GM23248 (cell line): ENCODE measurements at places on chromosomes 2 and 18. TPM values are rescaled to one million over a fixed set of nuclear protein-coding genes. Genes with fewer than 3 reads are reported as not detected.

DNA sequence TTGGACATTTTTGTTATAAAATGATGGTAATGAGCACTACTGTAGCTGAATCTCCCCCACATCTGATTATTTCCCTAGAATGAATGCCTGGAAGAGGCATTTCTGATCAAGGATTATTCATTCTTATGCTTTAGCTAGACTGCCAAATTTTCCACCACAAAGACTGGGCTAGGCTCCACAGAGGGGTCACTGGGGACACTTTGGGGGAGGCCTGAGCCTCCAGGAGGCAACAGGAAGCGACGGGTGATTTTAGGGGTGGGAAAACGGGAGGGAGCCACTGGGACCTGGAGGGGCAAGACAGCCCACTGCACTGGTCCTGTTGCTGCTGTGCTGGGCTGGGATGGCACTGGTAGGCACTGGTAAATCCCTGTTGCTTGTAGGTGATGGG, 2.4 kb upstream of the ASB1 start:
- peak; percentile 65 for DNase-seq

GRCh38 chr2:130922417-130922816, 85.7 kb downstream of the ARHGEF4 start:
- no peak for DNase-seq

DNA sequence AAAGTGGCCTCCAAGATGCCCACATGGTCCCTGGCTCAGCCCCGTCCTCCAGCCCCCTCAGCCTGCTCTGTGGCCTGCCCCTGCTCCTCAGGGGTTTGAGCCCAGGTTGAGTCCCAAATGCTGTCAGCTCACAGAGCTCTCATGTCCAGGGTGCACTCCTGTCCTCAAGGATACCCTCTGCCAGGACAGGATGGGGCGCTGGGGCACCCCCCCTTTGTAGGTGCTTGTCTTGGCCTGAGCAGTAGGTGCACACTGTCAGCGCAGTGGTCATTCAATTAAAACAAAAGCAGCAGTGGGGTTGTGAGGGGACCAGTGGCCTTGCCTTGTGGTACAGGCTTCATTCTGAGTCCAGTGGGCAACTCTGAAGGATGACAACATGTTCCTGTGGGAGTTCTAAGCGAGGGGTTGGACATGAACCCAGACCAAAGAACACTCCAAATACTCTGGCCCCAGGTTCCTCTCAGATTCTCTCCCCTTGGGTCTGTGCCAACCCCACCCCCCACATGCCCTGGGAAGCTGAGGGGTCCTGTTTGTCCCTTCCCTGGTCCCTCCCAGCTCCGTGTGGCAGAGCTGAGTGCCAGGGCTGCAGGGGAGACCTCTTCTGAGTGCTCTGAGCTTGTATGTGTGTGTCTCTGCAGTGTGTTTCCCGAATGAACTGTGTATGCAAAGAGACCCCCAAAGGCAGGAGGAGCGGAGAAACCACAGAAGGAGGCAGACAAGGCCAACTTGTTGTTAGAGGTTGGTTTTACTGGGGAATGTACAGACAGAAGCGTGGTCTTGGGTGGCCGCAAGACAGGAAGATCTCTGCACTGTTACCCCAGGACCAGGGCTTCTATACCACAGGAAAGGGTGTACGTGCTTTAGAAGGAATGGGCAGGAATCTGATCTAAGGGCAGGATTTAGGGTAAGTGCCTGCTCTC, 155.6 kb upstream of the HS6ST1 start:
- DNase-seq = no peak

DNA sequence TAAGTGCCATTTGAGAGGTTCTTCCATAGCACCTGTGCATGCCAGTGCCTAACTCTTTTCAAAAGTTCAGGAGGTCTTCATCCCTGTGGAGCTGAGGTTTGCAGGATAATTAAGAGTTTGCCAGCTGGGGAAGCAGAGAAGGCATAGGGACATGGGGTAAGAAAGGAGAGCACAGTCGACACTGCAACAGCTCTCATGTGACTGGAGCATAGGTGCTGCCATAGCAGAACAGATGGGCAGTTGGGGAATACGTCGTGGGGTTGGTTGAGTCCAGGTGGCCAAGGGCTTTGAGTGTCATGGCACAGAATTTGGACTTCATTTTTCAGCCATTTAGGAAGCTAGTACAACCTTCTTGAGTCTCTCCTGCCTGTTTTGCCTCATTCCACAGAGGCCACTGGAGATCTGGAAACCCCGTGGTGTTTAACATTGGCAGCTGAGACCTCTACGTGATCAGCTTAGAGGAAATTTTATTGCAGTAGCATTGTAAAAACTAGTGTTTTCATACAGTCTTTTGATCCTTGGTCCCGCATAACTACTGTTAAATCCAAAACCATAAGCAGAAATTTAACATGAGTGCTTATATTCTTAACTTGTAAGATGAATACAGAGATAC, 65.1 kb downstream of the CRIM1 start:
- no peak for DNase-seq

Gene UCN
- total RNA-seq = not detected in 2 replicates

Gene ST8SIA3
- not detected in 2 replicates for total RNA-seq
